AG08396 (cell line): ENCODE measurements at places on chromosomes 5 and 9.

DNA sequence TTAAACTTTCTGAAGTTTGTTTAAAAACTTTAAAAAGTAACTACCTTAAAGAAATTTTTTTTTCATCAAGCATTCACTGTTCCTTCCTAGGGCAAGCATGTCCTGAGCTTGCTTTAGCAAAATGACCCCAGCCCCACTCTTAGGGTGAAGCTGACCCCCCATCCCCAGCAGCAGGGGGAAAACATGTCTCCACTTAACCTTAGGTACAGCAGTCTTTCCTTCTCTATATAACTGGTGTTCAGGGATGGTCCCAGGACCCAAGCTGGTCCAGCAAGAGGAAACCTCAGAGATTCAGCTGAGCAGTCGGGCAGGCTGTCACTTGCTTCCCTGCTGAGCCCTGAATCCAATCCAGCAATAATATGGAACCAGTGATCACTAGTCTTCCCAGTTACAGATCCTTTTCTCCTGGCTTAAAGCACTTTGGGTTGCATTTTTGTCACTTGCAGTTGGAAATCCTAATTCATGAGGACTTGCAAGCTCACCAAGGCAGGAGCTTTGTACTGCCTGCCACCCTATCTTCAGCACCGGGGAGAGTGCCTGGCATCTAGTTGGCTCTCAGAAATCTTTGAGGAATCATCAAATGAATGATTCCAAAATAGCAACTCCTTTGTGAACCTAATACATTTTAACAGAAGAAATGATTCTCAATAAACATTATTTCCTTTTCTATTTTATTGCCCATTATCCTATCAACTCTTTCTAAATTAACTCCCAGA is 91.2 kb downstream of the FSTL4 start:
- DNase-seq = no peak

- DNase-seq = no peak
Measured at GRCh38 chr9:116901260-116901659, 214.2 kb downstream of the TRIM32 start.

DNA sequence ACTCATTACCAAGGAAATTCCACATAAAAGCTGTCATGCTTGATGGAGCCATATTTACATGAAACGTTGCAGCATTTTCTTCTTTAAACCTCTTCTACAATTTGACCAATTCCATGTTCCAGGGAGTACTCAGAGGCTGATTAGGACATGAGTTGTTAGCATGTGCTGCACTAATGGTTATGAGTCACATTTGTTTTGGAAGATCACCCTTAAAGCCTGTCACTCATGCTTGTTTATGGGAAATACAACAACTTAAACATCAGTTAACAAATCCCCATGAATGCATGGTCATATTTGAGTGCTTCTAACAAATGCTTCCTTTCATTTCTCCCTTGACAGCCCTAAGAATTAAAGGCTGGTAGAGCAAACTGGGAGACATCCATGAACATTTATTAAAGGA is 156.1 kb downstream of the GHR start:
- no peak for DNase-seq

- no peak for DNase-seq
Measured at GRCh38 chr9:20921362-20921761, 110.1 kb downstream of the HACD4 start.

DNA sequence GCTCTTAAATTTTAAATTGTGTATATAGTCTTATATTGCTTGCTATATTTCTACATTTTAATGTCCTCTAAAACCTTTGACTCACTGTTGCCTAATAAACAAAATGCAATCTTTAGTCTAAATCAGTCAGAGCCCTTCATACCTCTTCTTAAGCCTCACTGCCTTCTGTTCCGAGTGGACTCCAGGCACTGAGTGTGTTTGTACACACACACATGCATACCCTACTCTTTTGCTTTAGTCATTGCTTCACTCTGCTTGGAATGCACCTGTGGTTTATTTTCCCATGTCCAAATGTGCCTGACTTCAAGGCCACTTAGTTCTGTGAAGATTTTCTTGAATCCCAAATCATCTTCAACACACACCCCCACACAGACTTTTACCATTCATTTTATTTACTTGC is 60.9 kb downstream of the SLC12A2 start:
- DNase-seq = peak; percentile 13

- no peak for DNase-seq
Measured at GRCh38 chr5:9972059-9972458, 277.6 kb downstream of the ATPSCKMT start.

DNA sequence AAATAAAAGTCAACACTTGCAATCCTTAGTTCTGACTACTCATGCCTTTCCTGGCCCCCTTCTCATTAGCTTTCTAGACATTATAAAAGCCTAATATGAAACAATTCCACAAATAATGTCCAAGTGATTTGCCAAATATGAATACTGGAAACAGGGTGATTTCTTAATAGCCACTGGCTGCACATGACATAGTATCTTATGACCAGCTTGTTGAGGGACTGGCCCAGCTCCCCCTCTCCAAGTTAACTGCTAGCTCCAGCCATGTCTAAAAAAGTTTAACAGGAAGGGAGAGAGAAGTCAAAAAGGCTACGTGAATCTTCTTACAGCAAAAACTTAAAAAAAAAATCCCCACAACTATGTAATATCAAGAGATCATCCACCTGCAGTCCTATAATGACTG is 1.5 kb downstream of the CERT1 start:
- DNase-seq = peak; percentile 43

- DNase-seq = no peak
Measured at GRCh38 chr5:57231607-57232006, 57.7 kb downstream of the GPBP1 start.

- no peak for DNase-seq
Measured at GRCh38 chr5:178630475-178630930, 3.7 kb upstream of the CLK4 start.

DNA sequence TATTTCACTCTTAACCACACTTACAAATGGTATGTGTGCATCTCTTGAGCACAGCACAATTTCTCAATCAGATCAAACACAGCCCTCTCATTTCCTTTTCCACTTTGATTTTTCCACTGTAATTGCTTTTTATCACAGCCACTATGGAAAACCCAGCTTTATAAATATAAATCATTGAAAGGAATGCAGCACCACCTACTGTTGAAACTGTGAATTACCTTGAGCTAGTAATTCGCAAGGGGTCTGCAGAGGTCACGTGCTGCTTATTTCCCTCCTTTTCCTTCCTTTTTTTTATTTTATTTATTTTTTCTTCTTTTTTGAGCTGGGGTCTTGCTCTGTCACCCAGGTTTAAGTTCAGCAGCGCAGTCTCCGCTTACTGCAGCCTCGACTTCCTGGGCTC is 76.9 kb downstream of the CDH6 start:
- DNase-seq = no peak

DNA sequence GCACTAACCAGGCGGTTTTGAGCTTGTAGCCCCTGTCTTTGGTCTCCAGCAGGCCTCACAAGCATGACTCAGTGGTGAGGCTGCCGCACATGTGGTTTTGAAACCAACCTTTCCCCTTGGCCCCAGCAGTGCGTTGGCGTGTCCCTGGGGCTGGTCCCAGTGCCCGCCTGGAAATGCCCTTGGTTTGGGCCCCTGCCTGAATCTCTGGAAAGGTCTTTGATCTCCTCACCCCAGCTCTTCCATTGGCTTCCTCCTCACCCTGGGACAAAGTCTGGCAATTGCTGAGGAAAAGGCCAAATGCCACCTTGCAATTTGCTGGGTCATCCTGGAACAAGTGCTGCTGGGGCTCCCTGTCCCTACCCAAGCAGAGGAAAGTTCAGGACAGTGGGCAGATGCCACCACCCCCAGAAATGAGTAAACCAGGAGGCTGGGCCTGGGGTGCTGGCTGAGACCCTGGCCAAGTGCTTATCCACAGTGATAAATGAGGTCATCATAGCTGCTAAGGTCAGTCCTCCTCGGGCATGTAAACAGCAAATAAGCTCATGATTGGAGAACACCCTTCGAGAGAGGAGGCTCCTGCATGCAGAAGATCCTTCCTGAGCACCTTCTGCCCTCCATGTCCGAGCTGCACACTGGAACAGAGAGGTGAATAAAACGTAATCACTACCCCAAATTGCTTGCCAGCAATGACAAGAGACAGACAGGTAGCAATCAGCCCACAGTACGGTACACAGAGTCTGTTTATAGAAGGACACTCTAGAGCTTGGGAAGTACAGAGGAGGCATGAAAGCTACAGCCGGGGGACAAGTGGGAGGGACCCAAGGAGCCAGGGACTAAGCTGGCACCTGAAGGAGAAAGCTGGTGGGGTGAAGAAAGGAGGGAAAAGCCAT is 98.9 kb upstream of the CPEB4 start:
- no peak for DNase-seq

- no peak for DNase-seq
Measured at GRCh38 chr5:92554447-92555085, 1026.5 kb downstream of the NR2F1-AS1 start.

DNA sequence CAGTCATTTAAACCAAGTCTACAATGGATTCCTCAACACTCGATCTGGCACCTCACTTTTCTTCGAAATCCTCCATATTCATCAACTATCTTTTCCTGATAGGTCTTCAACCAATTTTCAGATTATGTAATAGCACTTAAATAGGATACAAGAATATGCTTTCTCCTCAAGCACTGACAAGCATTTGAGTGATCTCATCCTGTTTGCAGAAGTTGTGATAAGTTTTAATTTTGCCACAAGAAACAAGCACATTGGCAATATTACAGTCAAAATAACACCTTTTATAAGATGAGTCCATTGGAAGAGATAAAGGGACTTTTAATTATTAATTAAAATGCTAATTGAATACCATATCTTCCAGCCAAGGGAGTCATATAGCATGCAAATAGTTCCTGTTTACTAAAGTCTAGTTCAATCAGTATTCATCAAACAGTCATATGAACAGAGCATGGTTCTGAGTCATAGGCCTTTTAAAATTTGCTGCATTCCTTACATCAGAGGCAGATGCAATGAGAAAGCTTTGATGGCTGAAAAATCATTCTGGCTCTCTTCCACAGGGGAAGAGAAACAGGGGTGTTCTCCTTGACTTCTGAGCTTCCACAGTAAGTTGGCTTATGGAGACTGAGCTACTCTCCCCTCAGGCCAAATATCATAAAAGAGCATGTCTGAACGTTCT is 32.7 kb upstream of the ZCCHC9 start:
- peak; percentile 72 for DNase-seq

- no peak for DNase-seq
Measured at GRCh38 chr9:107487521-107488374, 1.8 kb downstream of the KLF4 start.

GRCh38 chr9:34072868-34073590 is 24.3 kb upstream of the UBAP2 start:
- peak; percentile 75 for DNase-seq
